ENCODE measurements at places on chromosomes 12 and 14.

DNA sequence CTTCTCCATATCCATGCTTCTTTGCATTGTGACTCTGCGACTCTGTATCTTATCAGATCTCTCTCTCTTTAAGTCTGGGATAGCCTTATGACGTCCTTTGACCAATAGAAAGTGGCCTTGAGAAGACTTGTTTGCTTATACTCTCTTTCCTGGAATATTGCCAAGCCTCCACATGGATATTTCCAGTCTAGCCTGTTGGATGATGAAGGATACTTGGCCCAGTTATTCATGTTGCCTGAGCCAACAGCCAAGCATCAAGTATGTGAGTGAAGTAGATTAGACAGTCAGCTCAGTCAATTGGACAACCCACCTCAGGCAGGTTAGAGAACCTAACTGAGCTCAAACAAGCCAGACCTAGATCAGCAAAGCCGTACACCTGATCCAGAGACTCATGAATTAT, 864.2 kb upstream of the MGAT4C start:
- no peak for DNase-seq

DNA sequence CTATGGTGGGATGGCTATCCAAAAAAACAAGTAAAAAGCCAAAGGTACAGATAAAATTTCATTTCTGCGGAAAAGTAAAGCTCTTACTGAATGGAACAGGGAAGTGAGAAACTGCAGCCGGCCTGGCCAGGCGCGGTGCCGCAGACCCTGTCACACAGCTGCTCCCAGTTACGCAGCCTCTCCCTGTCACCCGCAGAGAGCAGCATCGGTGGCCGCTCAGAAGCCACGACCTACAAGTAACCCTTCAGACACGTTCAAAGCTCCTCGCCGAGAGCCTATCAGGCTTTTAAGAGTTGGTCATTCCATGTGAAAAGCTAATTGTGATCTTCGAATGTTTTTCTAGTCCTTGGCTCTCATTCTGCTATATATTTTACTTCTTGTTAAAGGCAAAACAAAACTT, 11.0 kb upstream of the ANKLE2 start:
- no peak for DNase-seq

- DNase-seq = no peak
These were observed 166.2 kb upstream of the CDKN3 start for GRCh38 chr14:54230645-54231044.

DNA sequence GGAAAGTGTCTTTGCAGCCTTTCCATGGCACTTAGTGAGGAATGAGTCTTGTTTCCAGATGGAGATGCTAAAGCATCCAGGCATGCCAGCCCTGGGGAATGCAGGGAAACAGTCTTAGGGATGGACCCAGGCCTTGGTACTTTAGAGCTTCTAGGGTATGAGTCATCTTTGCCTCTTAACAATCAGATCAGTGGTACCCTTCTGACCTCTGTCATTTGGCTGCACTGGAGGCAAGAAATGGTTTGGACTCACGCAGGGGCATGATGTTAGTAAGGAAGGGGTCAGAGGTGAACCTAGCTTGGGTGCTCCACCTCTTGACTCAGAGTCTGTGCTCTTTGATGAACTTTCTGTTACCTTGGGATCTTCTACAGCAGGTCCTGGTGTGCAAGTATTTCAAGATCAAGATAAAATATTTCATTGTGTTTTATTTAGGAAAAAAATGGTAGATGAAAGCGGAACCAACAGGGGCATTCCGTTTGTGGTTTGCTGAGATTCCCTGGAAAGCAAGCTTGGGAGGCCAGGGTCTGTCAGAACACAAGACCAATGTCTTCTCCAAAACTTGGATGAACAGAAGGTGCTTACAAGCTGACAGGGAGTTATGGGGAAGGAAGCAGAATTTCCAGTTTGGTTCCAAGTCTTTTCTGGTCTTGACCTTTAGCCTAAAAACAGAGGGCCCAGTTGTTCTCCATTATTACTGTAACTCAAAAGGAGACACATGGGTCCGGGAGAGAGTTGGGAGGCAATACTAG, 216.2 kb downstream of the ZFP36L1 start:
- DNase-seq = no peak

DNA sequence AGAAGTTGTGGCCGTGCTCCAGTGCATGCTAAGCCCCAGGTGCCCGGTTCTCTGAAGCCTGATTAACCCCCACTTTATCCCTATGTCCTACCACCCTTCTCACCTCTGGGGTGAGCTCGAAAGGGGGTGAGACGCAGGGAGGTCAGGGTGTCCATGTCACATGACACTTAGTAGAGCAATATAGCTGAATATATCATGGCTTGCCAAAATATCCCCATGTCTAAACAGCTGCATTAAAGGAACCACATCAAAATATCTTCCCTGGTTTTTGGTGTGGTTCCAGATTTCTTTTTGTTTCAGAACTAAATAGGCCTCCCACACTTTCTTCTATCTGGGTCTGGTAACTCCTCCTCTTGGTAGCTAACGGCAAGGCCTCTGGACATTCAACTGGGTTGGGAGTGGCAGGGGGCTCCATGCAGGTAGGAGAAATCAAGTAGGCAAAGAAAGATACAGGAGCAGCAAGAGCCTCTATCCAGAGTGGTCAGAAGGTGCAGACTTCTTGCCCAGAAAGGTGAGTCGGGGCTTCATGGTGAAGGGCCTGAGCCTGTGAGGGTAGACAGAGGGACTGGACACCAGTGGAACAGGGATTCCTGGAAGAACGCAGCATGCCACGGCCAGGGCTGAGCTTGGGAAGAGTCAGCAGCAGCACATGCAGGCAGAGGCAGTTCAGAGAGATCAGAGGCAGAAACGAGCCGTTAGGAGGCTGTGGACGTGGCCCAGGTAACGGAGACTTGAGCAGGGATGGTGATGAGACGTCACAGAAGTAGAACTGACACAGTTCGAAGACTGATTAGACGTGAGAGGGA, 202.8 kb upstream of the DIO3 start:
- no peak for DNase-seq

DNA sequence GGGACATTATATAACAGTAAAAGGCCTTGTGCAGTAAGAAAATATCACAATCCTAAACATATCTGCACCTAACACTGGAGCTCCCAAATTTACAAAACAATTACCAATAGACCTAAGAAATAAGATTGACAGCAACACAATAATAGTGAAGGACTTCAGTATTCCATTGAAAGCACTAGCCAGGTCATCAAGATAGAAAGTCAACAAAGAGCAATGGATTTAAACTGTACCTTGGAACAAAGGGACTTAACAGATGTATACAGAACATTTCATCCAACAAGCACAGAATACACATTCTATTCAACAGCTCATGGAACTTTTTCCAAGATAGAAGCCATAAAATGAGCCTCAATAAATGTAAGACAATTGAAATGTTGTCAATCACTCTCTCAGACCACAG, 209.5 kb upstream of the ARHGAP5 start:
- no peak for DNase-seq

- DNase-seq = no peak
These were observed 6.5 kb upstream of the LGALS3 start for GRCh38 chr14:55122440-55122986.

DNA sequence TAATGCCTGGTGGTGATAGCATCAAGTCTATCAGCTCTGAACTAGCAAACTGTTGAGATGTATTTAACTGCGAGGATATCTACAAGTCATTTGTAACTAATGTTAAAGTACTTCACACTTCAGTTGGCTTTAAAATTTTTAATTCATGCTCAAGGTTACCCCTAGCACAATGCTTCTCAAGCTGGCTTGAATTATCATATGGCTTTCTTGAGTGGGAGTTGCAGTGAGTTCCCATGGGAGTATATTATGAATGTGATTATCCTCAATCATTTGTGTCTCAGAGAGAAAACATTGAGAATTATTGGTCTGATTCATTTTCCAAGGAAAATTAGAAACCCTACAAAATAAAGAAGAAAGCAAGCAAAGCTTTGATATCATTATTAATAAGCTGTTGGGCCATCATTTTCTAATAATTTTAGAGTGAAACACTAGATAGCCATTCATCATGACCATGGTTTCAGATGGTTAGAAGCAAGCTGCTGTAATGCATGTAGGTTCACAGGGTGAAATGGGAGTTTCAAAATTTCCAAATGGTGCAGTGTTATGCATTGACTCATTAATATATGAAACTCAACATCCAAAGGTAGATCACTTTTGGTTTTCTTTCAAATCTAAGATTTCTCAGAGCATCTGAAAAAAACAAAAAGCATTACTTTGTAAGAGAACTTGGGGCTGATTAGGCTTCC, 11.8 kb upstream of the KRAS start:
- DNase-seq = no peak

DNA sequence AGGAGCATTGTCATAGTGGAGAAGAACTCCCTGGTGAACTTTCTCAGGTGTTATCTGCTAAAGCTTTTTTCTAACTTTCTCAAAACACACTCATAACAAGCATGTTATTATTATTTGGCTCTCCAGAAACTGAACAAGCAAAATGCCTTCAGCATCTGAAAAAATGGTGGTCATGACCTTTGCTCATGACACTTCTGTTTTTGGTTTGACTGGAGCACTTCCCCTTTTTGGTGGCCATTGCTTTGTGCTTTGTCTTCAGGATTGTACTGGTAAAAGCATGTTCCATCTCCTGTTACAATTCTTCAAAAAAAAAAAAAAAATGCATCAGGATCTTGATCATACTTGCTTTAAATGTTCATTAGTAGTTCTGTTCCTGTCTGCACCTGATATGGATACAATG, 1241.6 kb upstream of the USP15 start:
- DNase-seq = no peak

GRCh38 chr12:92242907-92243306, 97.3 kb upstream of the BTG1 start:
- DNase-seq = no peak

DNA sequence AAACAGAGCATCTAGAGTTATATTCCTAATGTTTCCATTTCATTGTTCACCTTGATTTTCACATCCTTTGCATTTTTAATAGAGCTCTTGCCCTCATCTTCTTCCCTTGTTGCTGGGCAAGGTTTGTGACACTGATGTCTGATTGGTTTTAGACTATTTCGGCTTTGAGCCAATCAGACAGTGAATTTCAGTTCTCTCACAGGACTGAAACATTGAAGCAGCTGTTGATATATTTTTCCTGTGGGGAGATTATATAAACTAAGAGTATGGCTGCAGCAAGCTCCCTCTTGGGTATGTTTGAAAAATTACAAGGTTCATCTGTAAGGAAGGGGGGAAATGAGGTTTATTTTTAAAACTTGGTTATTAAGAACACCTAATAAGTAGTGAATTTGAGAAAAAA, 51.2 kb downstream of the ATF7IP start:
- DNase-seq = peak; percentile 76

- DNase-seq = no peak
These were observed 19.2 kb downstream of the CLIP1 start for GRCh38 chr12:122403115-122403770.

DNA sequence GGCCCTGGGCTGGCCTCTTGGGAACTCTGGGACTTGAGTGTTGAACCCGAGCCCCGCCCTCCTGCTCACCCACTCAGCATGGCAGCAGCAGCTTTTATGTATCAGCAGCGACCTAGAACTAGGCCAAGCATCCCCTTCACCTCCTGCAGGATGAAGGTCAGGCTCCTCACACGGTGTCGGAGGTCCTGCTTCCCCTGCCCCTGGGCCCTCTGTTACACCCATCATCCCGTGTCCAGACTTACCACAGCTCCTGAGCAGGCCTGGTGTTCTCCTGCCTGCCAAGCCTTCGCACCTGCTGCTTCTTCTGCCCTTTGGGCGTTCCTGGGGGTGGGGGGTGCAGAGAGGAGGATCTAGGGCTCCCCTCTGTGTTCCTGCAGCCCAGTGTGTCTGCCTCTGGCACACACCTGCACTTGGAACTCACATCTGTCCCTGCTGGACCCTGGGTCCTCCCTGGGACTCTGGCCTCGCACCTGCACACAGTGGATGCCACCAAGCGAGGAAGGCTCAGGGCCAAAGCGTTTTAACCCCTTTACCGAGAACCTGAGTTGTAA, 80.3 kb downstream of the PAPOLA start:
- DNase-seq = no peak

DNA sequence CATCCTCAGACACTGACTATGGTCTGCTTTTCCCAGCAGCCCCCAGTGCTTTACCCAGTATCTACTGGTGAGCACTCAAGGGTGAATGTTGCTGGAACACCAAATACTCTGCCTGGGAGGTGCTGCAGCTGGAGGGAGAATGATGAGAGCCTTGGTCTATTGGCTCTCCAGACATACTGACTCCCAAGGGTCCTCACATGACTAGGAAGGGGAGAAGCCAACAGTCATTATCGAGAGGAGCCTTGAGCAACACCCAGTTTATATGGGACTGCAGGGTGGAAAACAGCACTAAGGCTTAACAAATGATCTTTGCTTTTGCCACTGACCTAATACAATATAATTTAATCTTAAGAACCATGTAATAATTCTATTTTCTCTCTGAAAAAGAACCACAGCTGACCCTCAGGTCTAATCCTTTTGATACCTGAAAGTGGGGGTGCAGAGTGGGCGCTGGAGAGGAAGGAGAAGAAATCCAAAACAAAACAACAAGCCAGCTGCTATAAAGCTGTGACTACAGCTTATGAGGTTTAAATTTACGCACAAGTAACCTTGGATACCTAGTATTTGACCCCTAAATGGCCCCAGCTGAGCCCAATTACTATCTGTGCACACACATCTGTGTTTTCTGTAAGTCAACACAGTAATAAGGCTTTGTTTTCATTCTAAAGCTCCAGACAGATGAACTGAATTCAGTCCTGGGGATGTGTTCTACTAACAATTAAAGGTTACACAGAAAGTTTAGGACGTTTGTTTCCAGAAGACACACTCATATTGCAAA, 107.8 kb upstream of the GRIP1 start:
- no peak for DNase-seq

DNA sequence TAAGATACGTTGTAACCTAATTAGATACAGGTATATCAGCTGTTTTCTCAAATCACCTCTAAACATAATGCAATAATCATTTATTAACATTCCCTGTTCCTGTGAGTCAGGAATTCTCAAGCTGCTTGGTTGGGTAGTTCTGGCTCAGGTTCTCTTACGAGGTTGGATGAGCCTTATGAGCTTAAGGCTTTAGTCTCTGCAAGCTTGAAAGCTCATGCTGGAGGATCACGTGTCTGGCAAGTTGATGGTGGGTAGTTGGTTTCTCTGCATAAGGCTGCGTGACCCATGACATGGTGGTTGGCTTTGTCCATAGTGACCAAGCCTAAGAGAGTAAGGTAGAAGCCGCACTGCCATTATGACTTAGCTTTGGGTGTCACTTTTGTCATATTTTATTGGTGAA, 62.0 kb downstream of the PLEKHA5 start:
- no peak for DNase-seq

DNA sequence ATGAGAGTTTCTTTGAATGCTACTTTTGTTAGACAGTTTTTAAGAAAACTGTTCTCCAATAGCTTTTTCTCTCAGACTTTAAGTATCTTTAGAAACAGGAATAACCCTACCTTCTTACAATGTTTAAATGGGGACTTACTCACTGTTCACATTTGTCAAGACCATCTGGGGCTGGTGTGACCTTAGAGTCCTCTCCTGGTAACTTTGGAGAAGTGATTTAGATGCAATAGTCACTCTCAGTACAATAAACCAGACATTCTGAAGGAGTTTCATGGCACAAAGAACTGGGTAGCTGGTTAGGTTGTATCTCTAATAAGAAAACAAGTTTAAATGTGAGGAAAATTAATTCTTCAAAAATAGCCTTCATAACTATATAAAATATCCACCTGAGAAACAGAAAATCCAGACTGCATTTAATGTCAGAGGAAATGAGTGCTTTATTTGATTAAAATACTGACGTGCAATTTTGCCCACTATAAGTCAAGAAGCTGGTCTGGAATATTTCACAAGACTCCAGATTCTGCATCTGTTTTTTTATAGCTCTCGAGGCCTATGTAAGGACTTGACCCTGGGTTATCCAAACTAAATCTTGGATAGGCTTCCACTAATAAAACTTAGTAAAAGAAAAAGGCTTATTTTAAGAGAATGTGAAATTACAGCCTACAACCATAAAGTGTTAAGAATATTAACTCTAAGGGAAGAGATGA, 108.7 kb downstream of the PTGER2 start:
- no peak for DNase-seq
